Esophagus squamous epithelium (tissue), 5 donors: ENCODE measurements at places on chromosomes 1 and 21.
A peak's percentile ranks its signal among the peaks of the same experiment; 100 is the strongest.

DNA sequence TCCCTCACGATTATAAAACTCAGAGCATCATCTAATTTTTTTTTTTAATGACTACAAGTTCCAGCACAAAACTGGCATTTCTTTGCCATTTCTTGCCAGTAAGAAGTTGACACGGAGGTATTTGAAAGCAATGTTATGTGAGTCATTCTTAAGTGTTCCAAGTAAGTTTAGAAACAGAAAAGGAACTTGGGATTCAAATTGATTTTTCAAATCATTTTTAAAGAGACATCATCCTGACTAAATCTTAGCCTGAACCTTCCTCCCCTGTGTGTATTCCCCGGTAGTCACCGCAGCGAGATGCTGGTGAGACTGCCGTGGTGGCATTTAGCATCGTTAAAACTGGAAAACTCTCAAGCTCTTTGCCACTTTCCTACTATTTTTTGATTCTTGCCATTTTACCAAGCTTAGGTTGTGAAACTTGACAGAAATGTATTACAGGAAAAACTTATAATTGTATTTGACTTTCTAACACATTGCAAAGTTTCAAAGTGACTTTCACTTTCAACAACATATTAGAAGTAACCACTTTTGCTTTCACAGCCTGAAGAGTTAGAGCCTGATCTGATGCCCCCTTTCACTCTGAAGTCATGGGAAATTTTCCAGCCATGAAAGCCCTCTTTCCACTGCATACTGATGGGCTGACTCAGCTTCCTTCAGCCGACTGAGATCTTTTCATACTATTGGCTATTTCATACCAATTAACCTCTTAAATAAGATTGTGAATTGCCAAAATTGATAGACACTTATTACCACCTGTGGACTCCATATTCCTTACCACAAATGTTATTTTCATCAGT, 61.4 kb downstream of the OLFML2B start:
- DNase-seq: no peak

DNA sequence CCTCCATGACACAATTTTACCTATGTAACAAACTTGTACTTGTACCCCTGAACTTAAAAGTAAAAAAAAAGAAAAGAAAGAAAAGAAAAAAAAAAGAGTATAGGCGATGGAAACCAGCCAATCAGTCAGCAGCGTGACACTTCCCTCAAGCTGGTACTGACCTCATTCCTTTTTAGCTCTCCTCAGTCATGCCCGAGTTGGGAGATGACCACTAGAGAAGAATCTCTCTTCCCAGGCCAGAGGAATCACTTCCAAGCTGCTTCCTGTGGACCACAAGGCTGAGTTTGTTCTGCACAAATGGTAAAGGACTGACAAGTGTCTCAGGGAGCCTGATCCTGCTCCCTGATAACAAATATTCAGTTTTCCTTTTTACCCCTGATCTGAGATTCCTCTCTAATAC, 313.5 kb upstream of the ESRRG start:
- no peak for DNase-seq

- no peak for DNase-seq
These were observed 11.6 kb upstream of the CTRC start for GRCh38 chr1:15426492-15427279.

DNA sequence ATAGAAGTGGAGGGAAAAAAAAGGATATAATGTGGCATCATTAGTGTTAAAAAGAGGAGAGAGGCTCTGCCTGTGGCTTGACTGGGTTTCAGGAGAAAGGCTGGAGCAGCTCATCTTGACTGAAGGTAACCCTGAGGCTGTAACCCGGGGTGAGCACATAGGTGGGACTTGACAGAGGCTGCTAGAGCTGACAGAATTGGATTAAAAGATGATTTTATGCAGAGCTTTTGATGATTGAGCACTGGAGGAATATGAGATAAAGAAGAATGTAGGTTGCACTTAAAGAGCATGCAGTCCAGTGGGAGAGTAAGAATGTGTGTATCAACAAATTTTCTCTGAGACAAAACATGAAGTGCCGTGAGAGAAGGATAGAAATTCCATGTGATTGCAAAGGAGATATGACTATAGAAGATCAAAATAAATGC, 17.3 kb downstream of the LAMC1 start:
- no peak for DNase-seq

- no peak for DNase-seq
These were observed 1.7 kb upstream of the TMEM240 start for GRCh38 chr1:1541956-1542765.

- peak; percentile 53 for DNase-seq
These were observed 1.5 kb downstream of the TRIM62 start for GRCh38 chr1:33180226-33180910.

GRCh38 chr1:43241413-43241836, 28.4 kb upstream of the TMEM125 start:
- no peak for DNase-seq

DNA sequence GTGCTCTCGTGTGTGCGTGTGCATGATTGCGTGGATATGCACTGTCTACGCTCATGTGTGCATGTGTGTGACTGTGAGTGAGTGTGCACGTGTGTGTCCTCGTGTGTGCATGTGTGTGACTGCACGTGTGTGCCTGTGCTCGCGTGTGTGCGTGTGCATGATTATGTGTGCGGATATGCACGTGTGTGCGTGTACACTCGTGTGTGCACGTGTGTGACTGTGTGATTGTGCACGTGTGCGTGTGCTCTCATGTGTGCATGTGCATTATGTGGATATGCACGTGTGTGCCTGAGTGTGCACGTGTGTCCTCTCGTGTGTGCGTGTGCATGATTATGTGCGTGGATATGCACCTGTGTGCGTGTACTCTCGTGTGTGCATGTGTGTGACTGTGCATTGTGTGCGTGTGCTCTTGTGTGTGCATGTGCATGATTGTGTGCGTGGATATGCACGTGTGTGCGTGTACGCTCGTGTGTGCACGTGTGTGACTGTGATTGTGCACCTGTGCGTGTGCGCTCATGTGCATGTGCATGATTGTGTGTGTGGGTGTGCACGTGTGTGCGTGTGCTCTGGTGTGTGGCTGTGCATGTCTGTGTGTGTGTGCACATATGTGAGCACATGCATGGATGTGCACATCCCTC, 2.2 kb downstream of the MMEL1 start:
- DNase-seq: no peak

DNA sequence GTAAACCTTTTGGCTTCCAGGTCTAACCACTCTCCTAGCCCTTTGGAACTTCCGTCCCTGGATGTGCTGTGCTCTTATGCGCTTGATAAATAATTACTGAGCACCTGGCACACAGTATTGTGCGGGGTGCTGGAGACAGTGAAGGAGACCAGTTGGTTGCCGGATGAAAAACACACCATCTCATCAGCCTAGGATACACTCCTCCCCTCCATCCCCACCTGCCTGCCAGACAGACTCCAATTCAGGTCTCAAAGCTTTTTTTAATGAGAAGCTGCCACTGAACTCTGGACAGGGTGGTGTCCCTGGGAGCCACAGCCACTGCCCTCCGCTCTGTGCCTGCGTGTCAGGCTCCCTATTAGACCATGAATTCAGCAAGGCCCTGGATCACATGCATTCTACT, 9.2 kb downstream of the GNB1 start:
- DNase-seq: no peak

GRCh38 chr1:67194209-67194863, 28.1 kb downstream of the IL23R start:
- DNase-seq: no peak

GRCh38 chr1:29193879-29194455, 12.3 kb upstream of the SRSF4 start:
- no peak for DNase-seq

DNA sequence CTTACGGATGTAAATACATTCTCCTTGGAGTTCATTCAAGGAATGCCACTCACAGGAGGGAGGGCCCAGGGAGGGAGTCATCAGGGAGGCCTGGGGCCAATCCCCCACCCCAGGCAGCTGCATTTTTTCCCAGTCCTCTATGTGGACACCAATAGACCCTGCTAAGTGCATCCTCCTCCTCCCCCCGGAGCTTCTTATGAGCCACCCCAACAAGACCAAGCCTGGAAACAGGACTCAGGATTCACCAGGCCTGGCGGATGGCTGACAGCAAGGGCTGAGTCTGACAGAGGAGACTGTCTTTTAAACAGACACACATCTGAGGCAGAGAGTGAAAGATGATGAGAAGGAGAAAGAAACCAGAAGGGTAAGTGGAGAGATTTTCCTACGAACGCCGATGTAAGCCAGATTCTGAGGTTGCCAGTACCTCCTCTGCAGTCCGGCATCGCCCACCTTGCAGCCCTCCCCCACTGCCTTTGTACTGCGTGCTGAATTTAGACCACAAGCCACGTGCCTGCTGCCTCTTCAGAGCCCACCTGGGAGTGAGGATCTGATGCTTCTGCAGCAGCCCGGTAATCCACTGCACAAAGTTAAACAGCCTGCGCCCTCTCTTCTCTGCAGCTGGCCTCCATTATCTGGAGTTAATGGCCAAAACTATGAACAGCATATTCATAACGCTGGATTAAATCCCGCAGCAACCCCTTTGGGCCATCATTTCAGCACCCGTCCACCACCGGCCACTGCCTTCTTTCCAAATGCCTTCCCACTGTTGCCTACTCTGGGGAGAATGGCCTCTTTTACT, 17.6 kb upstream of the SFPQ start:
- no peak for DNase-seq

- no peak for DNase-seq
These were observed 342.4 kb upstream of the AJAP1 start for GRCh38 chr1:4312024-4312423.

DNA sequence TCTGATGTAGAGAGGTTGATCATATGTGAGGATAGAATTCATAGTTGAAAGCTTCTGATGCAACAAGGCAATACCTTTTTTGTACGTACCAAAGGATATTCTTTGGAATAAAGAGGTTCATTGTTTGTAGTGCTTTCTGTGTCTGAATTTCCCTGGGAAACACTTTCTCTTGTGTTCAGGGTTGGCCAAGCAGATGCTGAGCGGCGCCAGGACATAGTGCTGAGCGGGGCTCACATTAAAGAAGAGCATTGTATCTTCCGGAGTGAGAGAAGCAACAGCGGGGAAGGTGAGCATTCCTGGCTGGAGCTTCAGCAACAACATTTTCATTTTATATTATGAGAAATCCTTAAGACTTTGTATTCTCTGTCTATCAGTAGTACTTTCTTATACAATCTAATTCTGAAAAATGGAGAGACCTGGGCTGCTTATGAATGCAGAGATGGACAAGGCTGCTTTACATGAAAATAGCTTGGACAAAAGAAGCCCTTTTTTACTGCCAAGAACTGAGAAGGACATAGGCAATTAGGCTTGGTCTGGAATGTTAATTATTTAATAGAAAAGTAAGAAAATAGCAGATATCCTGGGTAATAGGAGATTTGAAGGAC, 85.2 kb downstream of the KIF1B start:
- no peak for DNase-seq

GRCh38 chr21:29237110-29238052, 61.3 kb upstream of the BACH1 start:
- DNase-seq: no peak

- DNase-seq: no peak
These were observed 134.1 kb downstream of the CYYR1 start for GRCh38 chr21:26438976-26439375.

DNA sequence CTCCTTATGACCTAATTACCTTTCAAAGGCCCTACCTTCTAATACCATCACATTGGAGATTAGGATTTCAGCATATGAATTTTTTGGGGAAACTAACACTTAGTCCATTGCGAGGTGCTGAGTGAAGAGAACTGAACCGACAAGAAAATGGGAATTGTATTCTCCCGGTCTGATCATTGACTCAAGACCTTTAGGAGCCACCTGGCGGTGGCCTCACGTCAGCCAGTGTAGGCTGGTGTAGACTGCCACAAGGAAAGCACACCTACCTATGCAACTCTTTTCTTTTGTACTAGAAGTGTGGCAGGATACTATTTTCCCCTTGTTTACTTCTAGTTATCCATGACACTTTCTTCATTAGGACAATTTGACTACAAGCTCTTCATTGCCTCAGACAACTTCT, 333.5 kb upstream of the B3GALT2 start:
- no peak for DNase-seq

- no peak for DNase-seq
These were observed 80.3 kb downstream of the NENF start for GRCh38 chr1:212512816-212513559.

DNA sequence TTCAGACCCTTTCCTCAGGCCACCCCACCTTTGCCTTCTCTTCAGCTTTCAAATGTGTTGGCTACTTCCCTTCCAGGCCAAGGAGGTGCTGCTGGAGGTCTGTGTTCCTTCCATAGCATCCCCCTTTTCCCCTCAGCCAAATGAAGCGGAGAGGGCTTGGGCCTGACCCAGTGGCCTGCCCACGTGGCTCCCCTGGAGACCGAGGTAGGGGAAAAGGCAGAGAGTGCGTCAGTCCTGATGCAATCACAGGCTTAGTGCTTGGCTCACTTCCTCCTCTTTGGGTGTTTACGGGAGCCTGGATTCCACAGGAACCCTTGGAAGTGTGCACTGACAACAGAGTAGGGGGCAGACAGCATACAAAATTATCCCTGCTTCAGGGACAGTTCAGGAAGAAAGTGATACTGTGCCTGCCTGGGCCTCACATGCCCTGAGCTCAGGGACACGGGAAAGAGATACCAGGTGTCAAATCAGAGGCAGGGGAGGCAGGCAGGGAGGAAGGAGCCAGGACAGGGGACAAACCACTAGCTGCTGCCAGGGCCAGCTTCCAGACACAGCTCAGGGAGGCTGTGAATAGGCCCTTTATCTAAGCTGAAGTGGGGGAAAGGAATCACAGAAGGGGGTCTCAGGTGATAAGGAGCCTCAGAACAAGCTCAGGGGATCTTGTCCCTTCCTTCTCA, 16.6 kb upstream of the PTP4A2 start:
- DNase-seq: no peak

- DNase-seq: no peak
These were observed 170.6 kb upstream of the RUNX1 start for GRCh38 chr21:35219719-35220118.

- no peak for DNase-seq
These were observed 34.2 kb downstream of the MORN1 start for GRCh38 chr1:2356911-2357845.

- DNase-seq: no peak
These were observed 21.3 kb downstream of the CCDC30 start for GRCh38 chr1:42484382-42484781.

- no peak for DNase-seq
These were observed 20.6 kb downstream of the MKNK1 start for GRCh38 chr1:46583494-46583893.

- DNase-seq: no peak
These were observed 43.5 kb upstream of the NRDC start for GRCh38 chr1:51922040-51922439.

- no peak for DNase-seq
These were observed 43.6 kb downstream of the GNB1 start for GRCh38 chr1:1847061-1847850.
